ENCODE measurements at places on chromosomes 13 and 19.

DNA sequence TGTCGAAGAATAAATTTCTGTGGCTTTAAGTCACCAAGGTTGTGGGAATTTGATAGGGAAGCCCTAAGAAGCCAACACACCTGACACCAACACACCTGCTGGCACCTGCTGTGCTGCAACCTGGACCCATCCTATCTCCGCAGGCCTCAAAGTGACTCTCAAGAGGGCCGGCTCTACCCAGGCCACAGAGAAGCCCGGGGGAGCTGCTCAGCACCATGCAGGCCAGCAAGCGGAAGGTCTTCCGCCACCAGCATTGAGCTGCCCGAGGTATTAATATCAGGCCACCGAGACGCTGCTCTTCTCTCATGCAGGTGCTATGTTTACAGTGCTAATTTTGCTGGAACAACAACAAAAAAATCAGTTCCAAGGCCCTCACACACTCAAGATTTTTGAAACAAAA, 32.2 kb upstream of the CD33 start:
- DNase-seq = no peak

DNA sequence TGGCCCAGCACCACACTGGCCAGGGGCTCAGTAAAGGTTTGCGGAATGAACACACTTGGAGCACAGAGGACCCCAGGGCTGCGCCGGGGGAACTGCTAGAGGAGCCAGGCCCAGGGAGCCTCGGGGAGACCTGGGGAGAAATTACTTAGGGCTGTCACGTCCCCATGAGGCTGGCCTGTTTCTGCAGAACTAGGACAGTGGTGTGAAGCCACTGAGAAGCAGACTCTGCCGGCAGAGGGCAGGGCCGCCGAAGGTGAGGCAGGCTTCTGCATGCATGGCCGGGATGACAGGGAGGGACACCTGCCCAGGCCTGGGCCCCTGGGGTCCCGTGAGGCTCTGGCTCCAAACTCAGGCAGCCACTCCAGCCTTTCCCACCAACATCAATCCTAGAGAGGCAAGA, 26.4 kb downstream of the ELAVL1 start:
- no peak for DNase-seq

DNA sequence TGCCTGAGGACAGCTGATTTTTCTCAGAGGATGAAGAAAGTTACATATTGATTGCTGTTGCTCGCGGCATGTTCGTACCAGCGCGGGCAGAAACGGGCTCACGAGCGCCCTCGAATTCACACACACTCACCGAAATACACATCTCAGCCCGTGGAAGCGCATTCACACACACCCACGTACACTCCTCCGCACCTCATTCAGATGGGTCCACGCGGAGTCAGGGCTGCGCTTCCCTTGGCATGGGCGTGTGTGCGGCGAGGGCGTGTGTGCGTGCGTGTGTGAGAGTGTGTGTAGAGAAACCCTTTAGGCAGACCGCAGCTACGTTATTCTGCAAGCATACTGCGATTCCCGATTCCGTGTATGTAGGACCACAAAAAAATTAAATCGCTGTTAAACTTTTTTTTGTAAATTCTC, 2.1 kb upstream of the PCDH17 start:
- DNase-seq = no peak

- DNase-seq = no peak
Measured at GRCh38 chr13:49022472-49023144, 46.9 kb downstream of the FNDC3A start.

DNA sequence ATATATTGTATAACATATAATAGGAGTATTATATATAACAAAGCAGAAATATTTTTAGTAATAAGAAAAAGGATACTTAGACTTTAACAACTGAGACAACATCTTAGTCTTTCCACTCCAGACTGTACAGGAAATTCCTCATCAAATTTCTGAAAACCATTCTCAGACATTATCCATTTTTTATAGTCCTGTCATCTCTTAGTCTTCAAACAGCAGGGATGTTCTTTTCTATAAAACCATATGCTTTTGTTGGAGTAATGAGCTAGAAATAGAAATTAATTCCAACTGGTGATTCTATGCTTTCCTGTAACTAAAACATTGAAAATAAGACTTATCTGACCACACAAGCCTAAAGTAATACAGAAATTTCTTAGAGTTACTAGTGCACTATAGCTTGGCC, 82.2 kb upstream of the CSNK1A1L start:
- DNase-seq = no peak

GRCh38 chr13:76925115-76925514, 23.2 kb upstream of the ACOD1 start:
- DNase-seq = no peak

GRCh38 chr13:22399801-22400420, 729.0 kb downstream of the FGF9 start:
- DNase-seq = no peak

DNA sequence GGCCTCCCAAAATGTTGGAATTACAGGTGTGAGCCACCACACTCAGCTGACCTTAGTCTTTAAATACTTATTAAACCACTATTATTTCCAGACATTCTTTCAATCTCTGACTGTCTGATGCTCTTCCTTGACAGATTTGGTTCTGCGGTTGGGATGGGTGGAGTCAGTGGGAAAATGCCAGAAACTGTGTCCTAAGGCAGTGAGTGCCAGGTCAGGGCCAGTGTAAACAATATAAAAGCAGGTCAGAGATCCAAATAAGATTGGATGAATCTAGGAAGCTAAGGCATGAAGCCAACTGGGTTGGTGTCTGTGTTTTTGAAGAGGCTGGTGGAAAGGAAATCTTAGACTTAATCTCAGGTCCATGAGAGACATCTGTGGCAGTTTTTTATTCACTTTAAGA, 74.7 kb downstream of the KLF5 start:
- no peak for DNase-seq

- no peak for DNase-seq
Measured at GRCh38 chr13:80552851-80553440, 212.0 kb upstream of the SPRY2 start.

DNA sequence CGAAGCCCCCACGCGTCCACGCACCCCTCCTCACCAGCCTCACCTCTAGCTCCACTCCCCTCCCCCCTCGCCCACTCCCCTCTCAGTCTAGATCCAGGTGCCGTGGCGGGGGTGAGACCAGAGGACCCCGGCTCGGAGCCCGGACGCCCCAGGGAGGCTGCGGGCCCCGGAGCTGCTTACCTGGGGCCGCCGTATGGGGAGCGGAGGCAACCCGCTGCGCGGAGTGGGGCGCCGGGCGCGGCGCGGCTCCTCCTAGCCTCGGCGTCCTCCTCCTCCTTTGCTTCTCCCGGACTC, 353 bp downstream of the ENOX1 start:
- peak; percentile 45 for DNase-seq

GRCh38 chr13:25872481-25873241, 179.2 kb downstream of the SHISA2 start:
- DNase-seq = no peak

- no peak for DNase-seq
Measured at GRCh38 chr13:113654591-113655345, 3.2 kb downstream of the ATP4B start.

GRCh38 chr13:75154331-75154730, 327.6 kb downstream of the TBC1D4 start:
- no peak for DNase-seq

GRCh38 chr19:15935167-15935702, 906 bp upstream of the CYP4F11 start:
- no peak for DNase-seq

- no peak for DNase-seq
Measured at GRCh38 chr19:40836754-40837429, 13.4 kb downstream of the CYP2A6 start.

GRCh38 chr19:54616821-54617560, 13.3 kb upstream of the LILRB1 start:
- no peak for DNase-seq
